ENCODE measurements at places on chromosomes 2 and 18.

GRCh38 chr2:2743164-2743571, 412.1 kb upstream of the MYT1L start:
- no peak for DNase-seq

- no peak for DNase-seq
Measured at GRCh38 chr18:1976484-1976883, 594.8 kb downstream of the METTL4 start.

DNA sequence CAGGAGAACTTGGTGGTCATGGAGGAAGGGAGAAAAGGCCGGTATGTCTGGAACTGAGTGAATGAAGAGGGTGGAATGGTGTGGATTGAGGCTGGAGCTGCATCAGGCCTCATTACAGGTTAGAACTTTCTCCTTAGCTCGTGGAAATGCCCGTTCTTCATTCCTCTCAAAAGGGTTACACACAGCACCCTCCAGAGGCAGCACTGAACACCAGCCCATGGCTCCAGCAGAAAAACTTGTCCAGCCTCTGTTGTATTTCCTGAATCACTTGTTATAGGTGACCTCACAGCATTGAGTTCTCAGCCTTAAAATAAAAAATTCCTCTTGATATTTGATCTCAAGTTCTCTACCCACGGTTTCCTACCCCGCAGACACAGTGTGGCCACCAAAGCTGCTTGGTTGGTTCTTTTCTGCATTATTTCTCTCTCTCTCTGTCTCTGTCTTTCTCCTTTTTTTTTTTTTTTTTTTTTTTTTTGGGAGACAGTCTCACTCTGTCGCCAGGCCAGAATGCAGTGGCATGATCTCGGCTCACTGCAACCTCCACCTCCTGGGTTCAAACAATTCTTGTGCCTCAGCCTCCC, 89.6 kb downstream of the ITGB1BP1 start:
- no peak for DNase-seq

GRCh38 chr18:57895182-57895581, 92.1 kb upstream of the ATP8B1 start:
- DNase-seq, result no peak

DNA sequence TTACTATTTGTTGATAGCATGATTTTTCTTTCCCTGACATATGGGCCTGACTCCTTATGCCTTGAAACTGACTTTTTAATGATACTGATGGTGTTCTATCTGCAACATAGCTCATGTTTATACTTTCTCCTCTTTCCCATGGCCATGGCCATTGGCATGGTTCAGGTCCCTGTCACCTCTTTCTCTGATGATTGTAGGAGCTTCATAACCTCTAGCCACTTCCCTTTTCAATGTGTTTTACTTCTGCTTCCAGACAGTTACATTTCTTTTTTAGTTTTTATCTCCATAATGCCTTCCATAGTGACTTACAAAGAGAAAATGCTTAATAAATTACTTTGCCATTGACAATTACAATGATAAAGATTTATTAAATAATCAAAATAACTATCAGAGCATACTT, 177.9 kb upstream of the SETBP1 start:
- no peak for DNase-seq

DNA sequence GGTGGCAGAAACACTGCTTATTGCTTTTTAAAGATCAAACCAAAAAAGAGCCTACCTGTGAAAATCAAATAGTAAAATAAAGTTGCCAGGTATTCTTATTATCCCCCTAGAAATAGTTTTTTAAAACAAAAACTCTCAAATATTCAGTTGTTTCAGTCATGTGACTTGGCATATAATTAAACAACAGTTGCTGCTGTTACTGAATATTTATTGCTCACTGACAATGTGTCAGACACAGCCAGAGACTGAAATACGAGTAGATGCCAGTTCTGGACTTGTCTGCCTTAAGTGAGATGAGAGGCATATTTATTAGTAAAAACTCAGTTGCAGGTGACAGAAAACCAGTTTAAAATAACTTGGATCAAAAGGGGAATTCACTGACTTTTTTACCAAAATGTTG, 106.0 kb upstream of the RAB12 start:
- no peak for DNase-seq

- no peak for DNase-seq
Measured at GRCh38 chr2:68487773-68488355, 20.5 kb downstream of the APLF start.

GRCh38 chr2:123723706-123724105, 301.4 kb upstream of the CNTNAP5 start:
- DNase-seq, result no peak

- DNase-seq, result no peak
Measured at GRCh38 chr2:220552790-220553535, 925.5 kb downstream of the SLC4A3 start.

GRCh38 chr2:42123426-42123825, 45.7 kb upstream of the EML4 start:
- no peak for DNase-seq

DNA sequence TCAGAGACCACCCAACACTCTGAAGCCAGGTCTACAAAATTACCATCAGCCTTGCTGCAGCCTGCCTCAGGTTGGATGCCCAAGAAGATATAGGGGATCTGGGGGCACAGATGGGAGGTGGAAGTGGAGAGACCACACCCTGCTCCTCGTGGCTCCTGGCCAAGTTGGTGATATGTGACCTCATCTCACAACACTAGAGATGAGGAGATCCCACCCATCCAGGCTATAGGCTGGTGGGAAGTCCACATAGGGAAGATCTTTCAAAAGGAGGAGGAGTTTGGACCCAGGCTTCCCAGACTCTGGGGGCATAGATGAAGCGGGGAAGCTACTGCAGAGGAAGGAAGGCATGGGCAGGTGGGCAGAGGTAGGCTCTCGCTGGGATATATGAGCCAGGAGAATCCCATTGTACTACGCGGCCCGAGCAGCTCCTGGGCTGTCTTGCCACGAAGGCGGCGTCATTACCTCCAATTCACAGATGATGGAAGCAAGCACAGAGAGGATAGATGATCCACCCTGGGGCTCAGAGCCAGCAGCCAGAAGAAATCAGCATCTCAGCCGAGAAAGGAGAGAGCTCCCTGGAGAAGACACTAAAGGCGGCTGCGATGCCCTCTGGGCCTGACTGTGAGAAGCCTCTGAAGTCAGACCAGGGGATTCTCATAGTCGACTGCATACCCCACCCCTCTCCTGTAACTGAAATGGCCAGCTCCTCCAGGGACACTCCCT, 96.0 kb downstream of the RHOB start:
- DNase-seq, result no peak

GRCh38 chr2:120938045-120938771, 202.5 kb downstream of the GLI2 start:
- no peak for DNase-seq

DNA sequence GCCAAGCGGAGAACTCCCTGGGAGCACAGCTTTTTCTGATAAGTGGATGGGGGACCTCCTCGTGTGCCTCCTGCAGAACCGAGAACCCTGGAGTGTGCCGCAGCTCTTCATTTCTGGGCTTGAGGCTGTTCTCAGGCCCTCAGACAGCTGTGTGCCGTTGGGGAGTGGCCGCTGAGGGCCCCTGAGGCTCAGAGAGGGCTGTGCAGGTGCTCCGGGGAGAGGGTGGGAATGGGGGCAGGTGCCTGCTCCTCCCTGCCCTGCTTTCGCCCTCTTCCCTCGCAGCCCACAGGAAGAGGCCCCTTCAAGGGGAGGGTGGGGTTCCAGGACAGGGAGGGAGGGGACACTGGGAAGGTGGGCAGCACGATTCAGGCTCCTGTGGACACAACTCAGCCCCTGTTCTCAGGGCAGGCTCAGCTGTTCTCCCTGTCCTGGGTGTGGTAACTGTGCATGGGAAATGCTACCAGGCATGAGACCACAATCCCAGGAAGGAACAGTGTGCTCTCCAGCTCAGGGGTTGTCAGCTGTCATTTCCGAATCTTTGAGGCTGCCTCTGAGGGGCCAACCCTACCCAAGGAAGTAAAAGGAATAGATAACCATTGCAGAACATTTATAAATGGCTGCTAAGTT, 11.3 kb downstream of the LCT start:
- no peak for DNase-seq

DNA sequence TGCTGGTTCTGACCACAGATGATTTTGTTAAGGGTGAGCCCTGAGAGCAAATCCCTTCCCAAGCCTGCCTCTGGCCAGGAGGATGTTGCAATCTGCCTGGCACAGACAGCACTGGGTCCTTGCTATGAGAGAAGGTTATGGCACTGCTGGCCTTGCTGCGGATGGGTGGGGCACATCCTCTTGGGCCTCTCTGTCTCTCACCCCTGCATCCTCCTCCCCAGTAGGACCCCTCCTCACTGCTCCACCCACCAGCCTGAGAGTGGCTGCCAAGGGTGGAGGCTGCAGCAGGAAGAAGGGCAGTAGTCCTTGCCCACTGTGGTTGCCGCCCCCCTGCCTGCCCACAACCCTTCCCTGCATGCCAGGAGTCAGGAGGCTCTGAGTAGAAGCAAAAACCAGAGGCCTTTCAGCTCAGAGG, 180.9 kb downstream of the ZBTB7C start:
- no peak for DNase-seq

GRCh38 chr2:78301166-78301789, 724.2 kb upstream of the REG3G start:
- no peak for DNase-seq

DNA sequence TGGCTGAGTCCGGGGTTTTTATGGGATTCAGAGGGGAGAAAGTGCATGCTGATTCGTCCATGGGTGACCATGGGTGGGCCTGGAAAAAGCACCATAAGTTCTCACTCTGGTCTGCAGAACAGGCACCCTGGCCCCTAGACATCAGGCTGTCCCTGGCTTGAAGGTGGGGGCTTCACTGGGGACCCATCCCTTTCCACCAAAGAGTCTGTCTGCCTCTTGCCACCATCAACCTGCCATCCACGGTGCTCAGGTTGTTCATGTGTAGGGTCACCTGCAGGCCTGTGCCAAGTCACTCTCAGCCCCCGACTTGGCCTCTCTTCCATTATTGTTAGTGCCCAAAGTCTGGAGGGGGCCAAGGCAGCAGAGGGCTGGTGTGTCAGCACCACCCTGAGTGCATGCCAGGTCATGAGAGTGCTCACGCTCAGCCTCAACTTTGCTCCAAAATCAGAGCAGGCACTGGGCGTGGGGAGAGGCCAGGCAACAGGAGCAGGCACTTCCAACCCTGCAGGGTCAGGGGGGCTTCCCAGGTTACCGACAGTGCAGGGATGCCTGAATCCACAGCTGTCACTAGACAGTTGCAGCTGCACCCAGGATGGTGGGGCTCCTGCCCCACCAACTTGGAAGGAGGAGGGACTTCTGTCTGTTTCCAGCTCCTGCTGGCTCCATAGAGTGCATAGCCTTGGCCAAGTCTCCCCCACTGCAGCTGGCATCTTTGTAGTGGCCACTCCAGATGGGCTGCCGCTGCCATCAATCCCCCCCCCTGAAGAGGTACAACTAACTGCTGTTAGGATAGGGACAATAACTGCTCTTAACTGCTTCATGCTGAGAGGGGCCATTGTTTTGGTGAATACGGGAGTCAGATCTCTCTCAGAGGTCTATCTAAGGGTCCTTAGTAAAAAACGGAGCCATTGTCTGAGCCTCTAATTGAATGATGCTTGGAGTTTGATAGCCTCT, 209.3 kb downstream of the AKAIN1 start:
- DNase-seq, result no peak

DNA sequence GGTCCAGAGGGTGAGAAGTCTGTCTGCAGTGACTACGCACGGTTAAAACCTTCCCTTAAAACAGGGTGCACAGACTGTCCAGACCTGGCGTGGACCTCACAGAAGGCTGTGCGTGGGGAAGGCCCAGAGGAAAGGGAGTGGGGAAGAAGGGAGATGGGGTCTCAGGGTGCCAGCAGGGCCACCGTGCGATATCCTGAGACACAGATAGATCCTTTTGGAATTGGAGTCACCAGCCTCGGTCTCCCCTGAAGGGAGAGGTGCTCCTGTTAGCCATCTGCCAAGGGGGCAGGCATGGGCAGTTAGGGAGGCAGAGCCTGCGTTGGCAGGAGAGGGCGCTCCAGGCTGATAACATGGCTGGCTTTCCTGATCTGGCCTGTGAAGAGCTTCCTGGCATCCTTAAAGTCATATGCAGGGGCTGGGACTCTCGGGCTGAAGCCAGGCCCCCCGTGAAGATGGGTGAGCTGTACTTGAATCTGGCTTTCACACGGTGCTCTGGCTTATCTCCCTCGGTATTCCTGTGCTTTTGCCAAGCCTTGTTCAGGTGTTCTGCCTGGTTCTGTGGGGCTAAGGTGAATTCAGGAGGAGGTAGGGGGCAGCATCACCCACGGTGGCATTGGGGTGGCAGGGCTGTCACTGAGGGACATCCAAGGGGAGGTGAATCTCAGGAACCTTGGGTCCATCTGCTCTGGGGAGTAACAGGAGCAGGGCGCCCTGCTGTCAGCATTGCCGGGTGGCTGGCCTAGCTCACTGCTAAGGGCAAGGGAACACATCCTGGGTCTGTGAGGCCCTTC, 107.2 kb upstream of the SMAD2 start:
- DNase-seq, result no peak

DNA sequence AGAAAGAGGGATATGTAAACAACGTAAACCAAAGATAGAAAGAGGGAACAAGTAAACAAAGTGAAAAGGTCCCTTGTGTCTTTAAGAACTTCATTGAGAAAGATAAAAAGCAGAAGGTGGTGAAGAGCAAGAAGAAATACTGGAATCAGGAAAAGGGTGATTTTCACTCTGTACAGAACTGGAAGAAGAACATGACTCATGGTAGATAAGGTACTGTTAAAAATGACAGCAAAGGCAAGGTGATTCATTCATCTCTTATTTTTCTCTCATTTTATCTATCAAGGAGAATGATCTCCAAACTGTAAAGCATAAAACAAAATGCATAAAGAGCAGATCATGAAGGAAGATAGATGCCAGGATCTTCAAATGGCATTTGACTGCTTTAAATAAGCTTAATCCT, 724.6 kb upstream of the CELF4 start:
- no peak for DNase-seq

DNA sequence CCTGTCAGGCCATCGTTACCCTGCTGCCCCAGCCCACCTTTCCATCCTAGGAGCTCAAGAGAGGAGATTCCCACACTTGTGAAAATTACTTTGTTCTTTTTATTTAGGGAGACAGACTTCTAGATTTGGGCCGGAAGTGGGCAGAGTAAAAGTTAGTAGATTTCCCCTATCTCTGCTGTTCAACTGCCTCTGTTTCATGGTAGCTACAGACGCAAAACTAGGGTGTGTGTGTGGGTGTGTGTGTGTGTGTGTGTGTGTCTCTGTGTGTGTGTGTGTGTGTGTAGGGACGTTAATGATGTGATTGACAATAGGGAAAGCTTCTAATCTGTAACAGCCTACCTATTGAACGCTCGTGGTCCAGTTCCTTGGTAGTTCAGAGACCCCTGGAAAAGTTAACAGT, 438 bp downstream of the PSMA8 start:
- no peak for DNase-seq

GRCh38 chr2:150522269-150522668, 34.8 kb upstream of the RND3 start:
- DNase-seq, result no peak

GRCh38 chr2:180790891-180791290, 189.5 kb upstream of the UBE2E3 start:
- no peak for DNase-seq

- no peak for DNase-seq
Measured at GRCh38 chr2:234110219-234110618, 59.7 kb downstream of the SPP2 start.

DNA sequence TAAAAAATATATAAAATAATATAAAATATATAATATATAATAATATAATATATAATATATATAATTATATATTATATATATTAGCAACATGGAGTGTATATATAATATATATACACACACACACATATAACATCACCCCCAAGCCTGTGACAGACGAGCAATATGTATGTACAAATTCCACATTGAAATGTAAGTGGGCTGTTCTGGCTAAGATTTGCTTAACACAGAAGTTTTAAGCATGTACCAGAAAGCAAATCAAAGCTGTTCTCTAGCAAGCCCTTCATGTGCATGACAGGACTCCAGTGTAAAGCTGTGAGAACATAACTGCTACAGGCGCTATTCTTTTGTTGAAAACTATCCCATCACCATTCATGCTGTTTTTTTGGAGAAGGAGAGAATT, 261.7 kb upstream of the TNP1 start:
- DNase-seq, result no peak
